ENCODE measurements at places on chromosomes 4 and X. TPM values are rescaled to one million over a fixed set of nuclear protein-coding genes. Genes with fewer than 3 reads are reported as not detected.

Gene MAGEE2
- not detected for total RNA-seq

Gene MAN2B2
- 37.0 TPM for total RNA-seq

Gene MAGEA9B
- total RNA-seq = not detected

Gene C4orf46
- 4.3 TPM for total RNA-seq

Gene RTL5
- total RNA-seq = 21.0 TPM
